Progenitor cell of endocrine pancreas (in vitro differentiated cells): ENCODE measurements at places on chromosomes 1 and 21.

DNA sequence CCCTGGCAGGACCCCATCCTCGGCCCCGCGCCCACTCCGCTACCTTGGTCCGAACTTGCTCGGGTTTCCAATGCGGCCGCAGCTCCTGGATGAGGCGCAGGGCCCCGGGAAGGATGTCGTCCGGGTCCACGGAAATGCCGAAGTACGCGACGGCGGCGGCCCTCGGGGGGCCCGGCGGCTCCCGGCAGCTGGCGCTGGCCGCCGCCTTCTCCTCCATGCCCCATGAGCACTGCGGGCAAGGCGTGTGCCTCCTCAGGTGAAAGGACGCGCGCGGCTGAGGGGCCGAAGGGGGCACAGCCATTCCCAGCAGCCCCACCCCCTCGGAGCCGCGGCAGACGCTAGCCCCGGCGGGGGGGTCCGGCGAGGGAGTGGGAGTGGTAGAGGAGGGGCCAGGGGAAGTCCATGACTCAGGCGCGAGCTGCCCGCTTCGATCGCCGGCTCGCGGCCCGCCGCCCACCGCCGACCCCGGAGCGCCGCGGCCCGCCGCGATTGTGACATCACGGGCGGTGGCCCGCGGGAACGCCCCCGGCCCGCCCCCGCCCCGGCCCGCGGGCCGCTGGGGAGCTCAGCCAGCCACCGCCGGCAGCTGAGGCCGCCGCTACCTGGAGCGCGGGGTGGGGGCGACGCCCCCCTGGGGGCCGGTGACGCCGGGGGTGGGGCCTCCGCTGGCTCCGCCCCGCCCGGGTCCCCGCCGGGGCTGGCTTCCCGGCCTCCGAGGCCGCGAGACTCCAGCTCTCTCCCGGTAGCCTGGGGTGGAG, at the start of gene ETNK2:
Gene ETNK2, minus strand, starts transcription at position 493 of the 758 bp plus-strand sequence. Its CDS starts 192 bp downstream, at position 301.
- DNase-seq: peak; percentile 67

- DNase-seq: no peak
These were observed 37.0 kb upstream of the POFUT2 start for GRCh38 chr21:45324489-45325205.

DNA sequence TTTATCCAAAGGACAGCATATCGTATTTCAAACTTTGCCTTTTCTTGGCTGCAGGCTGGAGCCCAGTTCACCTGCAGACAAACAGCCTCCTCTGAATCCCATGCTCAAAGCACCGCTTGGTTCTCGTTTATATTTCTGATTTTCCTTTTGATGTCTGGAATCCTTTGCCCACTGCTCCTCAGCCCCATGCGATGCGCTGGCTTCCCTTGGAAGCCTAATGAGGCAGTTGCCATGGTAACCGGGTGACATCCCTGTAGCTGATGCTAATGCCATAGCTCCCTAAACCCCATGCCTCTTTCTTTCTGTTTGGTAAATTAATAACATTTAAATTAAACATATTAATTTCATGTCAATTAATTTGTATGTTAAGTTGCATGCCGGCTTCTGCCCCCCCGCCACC, 327.1 kb downstream of the PRDM2 start:
- DNase-seq: no peak

DNA sequence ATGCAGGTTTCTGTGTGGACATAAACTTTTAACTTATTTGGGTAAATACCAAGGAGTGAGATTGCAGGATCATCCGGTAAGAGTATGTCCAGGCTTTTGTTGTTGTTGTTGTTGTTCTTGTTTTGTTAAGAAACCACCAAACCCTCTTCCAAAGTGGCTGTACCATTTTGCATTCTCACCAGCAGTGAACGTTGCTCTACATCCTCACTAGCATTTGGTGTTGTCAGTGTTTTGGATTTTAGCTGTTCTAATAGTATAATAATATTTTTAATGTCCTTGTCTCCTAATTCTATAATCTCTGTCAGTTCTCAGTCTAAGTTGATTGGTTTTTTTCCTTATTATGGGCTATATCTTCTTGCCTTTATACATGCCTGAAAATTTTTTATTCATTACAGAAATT, 37.8 kb downstream of the TENT5C start:
- DNase-seq: no peak

DNA sequence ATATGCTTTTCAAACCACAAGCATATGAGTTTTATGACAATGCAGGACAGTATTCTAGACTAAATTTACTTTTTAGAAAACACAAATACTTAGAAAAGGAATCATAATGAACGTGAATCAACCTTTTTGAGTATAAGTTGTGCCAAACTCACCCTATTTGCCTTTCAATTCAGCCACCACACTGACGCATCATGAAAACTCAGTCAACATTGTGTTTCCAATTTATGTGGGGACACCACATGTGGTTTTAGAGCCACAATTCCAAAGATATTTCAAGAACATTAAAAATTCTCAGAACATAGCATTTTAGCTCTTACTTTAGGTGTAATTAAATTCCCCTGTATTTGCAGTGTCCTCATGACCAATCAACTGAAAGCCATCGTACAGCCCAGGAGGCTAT, 118.8 kb downstream of the PTBP2 start:
- DNase-seq: no peak

DNA sequence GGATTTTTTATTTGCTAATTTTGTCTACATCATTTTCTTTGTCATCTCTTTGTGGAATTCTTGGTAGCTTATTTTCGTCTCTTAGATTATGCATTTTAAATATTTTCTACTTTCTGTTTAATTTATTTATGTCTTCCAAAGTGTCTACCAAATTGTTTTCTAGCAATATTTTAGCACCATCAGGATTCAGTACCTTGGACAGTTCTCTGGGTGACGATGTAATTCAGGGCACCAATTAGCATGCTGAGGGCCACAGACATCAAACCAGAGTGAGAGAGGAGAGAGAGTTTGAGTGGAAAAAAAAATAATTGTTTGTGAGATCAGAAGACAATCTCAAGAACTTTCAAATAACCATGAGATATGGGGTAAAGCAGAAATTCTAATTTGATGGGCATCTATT, 169.8 kb upstream of the CXADR start:
- DNase-seq: no peak

DNA sequence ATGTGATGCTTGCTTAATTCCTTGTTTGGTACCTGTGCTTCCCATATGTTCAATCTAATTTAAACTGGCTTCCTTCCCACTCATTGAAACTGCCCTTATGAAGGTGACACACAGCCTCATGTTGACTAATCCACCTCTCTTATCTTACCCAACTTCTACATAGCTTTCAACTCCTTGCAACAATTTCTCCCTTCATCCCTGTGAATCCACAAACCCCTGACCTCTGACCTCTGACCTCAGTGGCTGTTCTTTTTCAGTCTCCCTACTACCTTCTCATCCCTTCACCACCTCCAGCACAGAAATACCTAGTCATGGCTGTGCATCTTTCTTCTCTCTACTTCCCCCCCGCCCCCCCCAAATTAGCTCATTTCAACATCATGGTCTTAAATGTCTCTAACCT, 144.5 kb downstream of the TTLL7 start:
- DNase-seq: no peak

- no peak for DNase-seq
These were observed 12.7 kb downstream of the SPATC1L start for GRCh38 chr21:46171585-46171984.
